ENCODE measurements at places on chromosomes 16 and 17.

DNA sequence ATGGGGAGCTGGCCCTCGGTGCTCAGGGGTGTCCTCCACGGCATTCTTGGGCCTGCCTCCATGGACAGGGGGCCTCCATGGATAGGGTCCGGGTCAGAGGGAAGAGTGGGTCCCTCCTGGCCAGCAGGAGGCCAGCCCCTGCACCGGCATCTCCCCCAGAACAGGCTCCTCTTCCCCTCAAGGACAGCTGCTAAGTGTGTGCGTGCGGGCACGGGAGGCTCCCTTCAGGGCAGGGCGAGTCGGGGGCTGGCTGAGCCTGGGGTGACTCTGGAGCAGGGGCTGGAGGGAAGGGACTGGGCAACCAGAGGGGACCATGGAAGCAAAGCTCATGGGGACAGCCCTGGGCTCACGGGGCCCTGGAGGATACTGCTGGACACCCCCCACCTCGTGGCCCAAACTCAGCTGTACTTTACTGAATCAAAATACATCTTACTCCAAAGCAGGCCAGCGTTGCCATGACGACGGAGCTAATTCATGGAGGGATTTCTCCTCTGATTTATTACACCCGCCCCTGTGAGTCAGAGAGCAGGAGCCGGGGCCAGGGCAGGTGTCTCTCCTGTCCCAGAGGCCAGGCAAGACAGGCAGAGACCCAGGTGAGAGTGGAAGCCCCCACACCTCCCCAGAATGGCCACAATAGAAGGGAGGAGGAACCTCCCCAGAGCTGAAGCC lies 2.1 kb downstream of the CASKIN1 start:
- DNase-seq = no peak

- DNase-seq = no peak
Observed at GRCh38 chr16:25052530-25052929, 37.4 kb upstream of the ARHGAP17 start.

GRCh38 chr16:83847371-83848225 lies 39.8 kb downstream of the HSBP1 start:
- no peak for DNase-seq

DNA sequence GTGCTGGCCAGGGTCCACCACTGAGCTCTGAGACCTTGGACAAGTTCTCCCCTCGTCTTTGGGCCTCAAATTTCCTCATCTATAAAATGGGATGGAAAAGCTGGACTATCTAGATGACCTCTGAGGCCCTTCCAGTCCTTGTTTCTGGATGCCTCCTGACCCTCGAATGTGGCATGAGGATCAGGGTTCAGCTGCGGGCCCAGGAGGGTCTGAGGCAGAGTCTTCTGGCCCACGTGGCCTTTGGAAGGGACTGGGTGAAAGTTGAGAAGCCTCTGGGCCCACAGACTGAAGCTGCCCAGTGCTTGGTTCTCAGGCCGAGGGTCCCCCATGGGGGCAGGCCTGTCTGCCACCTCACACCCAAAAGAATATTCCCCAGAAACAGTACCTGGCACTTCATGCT lies 16.9 kb upstream of the MRPS23 start:
- no peak for DNase-seq

- no peak for DNase-seq
Observed at GRCh38 chr17:61486135-61487120, 34.2 kb downstream of the TBX4 start.

- DNase-seq = no peak
Observed at GRCh38 chr16:54633943-54634362, 296.7 kb upstream of the IRX5 start.

- DNase-seq = no peak
Observed at GRCh38 chr17:39173080-39173479, 7.1 kb upstream of the ARL5C start.

DNA sequence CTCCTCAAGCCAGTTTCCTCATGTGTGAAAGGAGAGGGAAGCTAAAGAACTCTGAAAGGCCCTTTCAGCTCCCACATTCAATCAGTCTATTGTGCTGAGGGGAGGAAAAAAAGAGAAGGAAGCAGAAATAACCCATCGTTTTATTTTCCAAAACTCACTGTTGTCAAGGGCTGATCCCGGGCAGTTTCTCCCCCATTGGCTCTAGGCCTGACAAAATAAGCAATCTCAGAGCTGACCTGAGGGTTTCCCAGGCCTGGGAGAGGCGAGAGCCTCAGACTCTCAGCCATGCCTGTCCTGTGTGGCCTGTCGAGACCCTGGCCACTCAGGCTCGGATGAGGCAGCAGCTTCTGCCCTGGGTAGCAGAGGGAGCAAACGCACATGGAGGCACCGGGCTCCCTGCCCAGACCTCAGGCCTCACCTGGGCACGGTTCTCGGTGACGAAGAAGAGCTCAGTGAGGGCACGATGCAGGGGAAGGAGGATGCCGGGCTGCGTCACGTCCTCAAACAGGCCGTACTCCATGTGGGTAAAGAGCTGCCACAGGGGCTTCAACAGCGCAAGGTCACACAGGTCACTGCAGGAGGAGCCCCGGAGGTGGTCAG lies 45.0 kb upstream of the ATP2A3 start:
- no peak for DNase-seq

- no peak for DNase-seq
Observed at GRCh38 chr16:11201498-11202259, 54.3 kb downstream of the SOCS1 start.

DNA sequence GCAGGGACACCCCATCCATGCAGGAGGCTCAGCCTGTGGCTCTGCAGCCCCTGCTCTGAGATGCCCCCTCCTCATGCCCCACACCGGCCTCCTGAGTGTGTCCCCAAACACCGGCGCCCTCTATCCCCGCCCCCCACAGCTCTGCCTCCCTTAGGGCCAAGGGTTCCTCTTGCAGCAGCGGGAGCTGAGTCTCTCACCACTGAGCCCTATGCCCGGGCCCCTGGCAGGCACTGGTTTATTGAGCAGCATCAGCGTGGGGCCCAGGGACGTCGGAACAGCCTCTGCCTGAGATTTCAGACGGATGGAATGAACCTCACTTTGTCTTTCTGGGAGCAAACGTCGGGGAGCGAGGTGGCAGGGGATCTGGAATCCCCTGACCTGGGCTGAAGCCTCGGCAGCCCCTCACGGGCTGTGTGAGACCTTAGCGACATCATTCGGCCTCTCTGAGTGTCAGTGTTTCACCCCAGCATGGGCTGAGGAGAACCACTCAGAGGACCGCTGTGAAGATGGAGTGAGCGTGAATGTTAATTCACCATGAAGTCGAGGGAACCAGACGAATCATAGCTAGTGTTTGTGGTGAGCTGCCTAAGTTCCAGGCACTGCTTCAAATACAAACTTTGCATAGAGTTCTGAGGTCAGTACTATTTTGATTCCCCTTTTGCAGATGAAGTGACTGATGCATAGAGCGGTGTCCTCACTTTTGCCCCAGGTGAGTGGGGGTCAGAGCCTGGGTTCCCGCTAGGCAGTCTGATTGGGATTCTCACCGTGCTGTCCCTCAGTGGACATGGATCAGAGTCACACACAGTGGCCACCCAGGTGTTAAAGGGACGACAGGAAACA lies 5.3 kb upstream of the C16orf74 start:
- DNase-seq = no peak

GRCh38 chr17:46958041-46958591 lies 20.9 kb downstream of the RPRML start:
- no peak for DNase-seq

DNA sequence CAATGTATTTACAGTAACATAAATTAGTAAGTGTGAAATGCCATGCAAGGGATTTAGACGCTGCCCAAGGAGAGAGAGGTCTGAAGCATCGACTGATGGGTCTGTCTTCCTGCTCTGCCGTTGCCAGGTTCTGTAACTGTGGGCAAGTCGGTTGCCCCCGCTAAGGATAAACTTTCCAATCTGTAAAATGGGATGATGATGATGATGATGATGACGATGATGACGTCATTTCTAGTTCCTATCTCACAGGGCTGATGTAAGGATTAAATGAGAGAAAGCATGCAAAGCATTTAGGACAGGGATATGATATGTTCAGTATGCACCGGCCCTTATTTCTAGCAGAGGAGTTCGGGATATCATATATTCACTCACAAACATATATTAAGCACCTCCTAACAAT lies 54.8 kb downstream of the C17orf67 start:
- no peak for DNase-seq

- no peak for DNase-seq
Observed at GRCh38 chr16:81513204-81514040, 68.8 kb downstream of the CMIP start.

GRCh38 chr17:30421592-30421991 lies 42.9 kb downstream of the CPD start:
- no peak for DNase-seq

DNA sequence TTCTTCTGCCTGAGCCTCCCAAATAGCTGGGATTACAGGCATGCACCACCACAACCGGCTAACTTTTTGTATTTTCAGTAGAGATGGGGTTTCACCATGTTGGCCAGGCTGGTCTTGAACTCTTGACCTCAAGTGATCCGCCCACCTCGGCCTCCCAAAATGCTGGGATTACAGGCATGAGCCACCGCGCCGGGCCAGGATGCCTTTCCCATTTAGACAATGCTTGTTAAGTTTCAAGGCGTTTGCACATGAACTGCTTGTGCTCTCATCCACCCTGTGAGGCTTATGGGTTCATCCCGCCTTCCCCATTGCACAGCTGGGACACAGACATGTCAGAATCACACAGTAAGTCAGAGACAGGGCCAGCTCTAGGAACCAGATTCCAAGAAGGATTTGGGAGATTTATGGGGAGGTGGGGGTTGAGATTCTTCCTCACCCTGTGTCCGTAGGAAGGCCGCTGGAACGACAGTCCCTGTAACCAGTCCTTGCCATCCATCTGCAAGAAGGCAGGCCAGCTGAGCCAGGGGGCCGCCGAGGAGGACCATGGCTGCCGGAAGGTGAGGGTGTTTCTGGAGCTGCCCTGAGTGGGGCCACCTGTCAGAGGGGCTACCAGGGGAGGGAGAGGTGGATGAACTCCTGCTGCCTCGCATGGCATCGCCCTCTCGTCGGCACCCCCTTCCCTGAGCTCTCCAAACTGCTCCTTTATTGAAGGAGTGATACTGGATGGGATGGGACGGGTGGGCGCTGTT lies 46.3 kb downstream of the MRC2 start:
- no peak for DNase-seq

- peak; percentile 57 for DNase-seq
Observed at GRCh38 chr17:48878920-48879898, 13.4 kb upstream of the ATP5MC1 start.

DNA sequence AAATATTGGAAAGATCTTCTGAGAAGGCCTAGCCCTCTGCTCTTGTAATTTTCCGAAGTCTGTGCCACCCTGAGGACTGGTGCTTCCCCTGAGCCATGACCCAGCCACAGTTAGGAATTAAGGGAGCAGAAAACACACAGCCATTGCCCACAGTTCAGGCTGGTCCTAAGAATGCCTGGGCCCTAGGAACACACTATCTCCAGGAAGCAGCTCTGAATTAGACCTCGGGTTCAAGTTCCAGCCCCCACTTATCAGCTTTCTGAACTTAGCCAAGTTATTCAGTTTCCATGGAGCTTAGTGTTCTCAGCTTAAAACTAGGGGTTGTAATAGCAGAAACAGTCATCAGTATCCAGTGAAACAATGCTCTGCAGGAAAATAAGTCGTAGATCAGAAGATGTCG lies 56.0 kb downstream of the CDH13 start:
- DNase-seq = no peak

DNA sequence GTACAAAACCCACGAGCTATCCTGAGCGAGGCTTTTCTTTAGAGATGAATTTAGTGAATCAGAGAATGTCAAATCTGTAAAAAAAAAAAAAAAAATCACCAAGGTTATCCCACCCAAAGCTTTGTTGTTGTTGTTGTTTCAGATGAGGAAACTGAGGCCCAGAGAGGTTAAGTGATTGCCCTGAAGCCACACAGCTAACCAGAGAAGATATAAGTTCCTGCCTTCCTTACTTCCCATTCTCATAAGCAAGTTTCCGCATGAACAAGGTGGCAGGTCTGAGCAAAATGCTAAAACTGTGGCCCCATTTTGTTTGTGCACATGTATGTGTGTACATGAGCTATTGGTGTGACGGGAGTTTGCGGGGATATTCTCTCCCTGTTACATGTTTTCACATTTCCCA lies 352.1 kb upstream of the ZFHX3 start:
- no peak for DNase-seq

- DNase-seq = no peak
Observed at GRCh38 chr17:79028496-79029326, 4.7 kb downstream of the C1QTNF1 start.

Measured in activated naive CD4-positive, alpha-beta T cell treated with Interleukin-2 at 50 U/mL for 16 hours (primary cell).